Left ventricle myocardium inferior (tissue), 1 donor: ENCODE measurements at places on chromosomes 4 and X. TPM values are rescaled to one million over a fixed set of nuclear protein-coding genes. Genes with fewer than 3 reads are reported as not detected.

OTC gene
- total RNA-seq, result 0.58 TPM

FREM3 gene
- not detected for total RNA-seq

GAB3 gene
- 14.8 TPM for total RNA-seq

RPL39 gene
- 1,056 TPM for total RNA-seq

TECRL gene
- total RNA-seq, result 1,086 TPM

DCAF8L2 gene
- not detected for total RNA-seq

ITGB1BP2 gene
- total RNA-seq, result 111 TPM

NAP1L3 gene
- 7.0 TPM for total RNA-seq

SLITRK2 gene
- total RNA-seq, result 0.30 TPM

FAM47A gene
- total RNA-seq, result not detected

CNGA1 gene
- total RNA-seq, result not detected

GASK1B gene
- 61.9 TPM for total RNA-seq

PNMA6F gene
- total RNA-seq, result not detected

APLN gene
- total RNA-seq, result 15.9 TPM

TMPRSS11F gene
- total RNA-seq, result not detected

DCAF8L1 gene
- not detected for total RNA-seq

ASB9 gene
- total RNA-seq, result 1.3 TPM

SMPX gene
- 726 TPM for total RNA-seq

SMIM31 gene
- total RNA-seq, result not detected

TCP11X2 gene
- total RNA-seq, result not detected

SLC10A6 gene
- total RNA-seq, result 0.69 TPM

MAGEE2 gene
- 0.08 TPM for total RNA-seq

MAGEA9B gene
- not detected for total RNA-seq

TLR10 gene
- not detected for total RNA-seq

MAGEB2 gene
- total RNA-seq, result not detected
